ENCODE measurements at places on chromosomes 5 and 9.
A peak's percentile ranks its signal among the peaks of the same experiment; 100 is the strongest.

DNA sequence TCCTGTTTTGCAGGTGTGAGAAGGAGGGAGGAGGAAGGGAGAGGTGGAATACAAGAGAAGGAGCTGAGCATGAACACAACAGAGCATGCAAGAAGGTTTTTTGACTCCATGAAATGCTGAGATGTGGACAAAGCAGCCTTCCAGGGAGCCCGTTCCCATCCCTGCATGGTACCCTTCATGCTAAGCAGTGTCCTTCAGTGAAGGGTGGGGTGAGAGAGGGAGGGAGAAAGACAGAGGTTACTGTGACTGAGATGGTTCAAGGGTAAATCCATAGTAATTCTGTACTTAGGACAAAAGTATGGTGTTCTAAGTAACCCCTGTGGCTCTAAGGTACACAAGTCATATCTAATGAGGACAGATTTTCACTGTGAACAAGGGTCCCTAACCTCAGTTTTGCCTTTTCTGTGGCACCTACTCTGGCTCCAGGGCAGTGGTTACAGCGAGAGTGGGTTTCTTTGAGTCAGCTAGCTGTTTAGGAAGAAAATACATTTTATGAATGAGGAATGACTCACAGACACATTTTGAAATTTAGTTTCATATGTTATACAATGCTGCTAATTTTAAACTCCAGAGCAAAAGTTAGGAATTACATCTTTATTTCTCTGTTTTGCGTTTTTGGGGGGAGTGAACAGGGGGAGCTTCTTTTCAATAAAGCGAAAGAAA lies 184.9 kb upstream of the SLC12A2 start:
- peak; percentile 13 for DNase-seq

- DNase-seq: no peak
Measured at GRCh38 chr9:92659601-92660000, 10.3 kb downstream of the IPPK start.

GRCh38 chr5:151900891-151901290 lies 23.8 kb downstream of the GLRA1 start:
- DNase-seq: no peak

GRCh38 chr5:169195601-169196000 lies 105.3 kb downstream of the SLIT3 start:
- DNase-seq: no peak

- DNase-seq: no peak
Measured at GRCh38 chr9:4979239-4979638, 5.8 kb upstream of the JAK2 start.

DNA sequence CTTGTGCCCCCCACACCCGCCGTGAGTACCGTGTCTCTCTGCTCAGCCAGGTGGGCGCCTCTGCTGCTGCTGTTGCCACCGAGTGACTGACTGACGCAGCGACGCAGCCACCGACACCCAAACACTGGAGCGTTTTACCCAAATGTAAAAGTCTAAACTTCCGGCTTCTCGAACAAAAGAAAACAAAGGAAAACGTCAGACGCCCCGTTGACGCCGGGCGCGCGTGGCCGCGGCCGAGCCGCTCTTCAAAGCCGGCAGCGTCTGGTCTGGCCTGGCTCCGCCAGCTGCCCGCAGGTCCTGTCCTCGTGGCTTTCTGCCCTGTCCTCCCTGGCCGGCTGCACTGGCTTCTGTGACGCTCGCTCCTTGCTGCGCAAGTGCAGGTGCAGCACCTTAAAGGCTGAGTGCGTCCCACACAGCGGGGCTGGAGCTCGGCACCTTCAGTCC lies 41.4 kb upstream of the CLPTM1L start:
- peak; percentile 56 for DNase-seq

GRCh38 chr5:66881480-66882161 lies 285.4 kb downstream of the MAST4 start:
- DNase-seq: no peak

GRCh38 chr5:134086225-134086942 lies 28.1 kb upstream of the TCF7 start:
- DNase-seq: no peak

DNA sequence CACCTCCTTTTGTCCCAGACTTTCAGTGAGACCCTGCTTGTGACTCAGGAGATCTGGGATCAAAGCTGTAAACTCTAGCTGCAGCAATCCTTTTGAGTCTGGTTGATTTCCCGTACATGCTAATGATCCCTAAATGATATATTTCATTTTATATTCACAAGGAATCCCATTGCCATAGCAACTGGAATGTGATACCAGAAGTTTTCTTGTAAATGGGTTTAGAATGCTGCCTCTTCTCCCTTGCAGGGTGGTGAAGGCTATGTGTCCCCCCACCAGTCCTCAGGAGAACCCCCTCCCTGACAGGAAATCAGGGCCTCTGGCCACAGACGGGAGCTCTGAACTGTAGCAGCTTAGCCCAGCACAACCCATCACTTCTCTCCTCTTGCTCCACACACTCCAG lies 215.0 kb downstream of the FSTL4 start:
- DNase-seq: no peak

DNA sequence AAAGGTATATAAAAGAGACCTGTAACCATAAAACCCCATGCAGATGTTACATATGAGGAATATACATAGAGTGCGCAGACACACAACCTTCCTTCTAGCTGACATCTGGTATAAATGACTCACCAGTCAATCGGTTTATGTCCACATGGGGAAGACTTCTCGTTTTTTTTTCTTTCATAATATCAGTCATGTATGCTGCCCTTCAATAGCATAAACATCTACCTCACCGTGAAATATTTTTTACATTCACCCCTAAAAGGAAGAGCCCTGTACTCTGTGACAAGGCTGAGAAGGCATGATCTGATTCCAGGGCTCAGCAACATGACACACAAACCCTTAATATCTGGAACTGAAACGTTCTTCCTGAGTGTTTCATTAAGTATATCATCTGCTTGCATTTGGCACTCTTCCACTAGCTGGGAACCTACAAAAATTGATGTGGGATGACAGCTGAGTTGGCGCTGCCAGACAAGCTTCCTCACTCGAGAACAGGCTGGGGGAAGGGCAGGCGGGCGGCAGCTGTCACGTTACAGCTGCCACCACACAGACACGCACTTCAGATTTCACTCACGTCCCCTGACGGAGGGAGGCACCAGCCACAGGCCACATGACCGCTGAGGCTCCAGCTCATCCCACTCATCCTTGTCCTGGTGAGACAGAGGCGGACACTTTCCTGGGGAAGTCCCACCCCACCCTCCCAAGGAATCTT lies 74.2 kb downstream of the SHB start:
- peak; percentile 59 for DNase-seq

- DNase-seq: no peak
Measured at GRCh38 chr9:27248702-27249101, 48.2 kb downstream of the EQTN start.

GRCh38 chr9:72464857-72465592 lies 56.4 kb upstream of the TMC1 start:
- no peak for DNase-seq

DNA sequence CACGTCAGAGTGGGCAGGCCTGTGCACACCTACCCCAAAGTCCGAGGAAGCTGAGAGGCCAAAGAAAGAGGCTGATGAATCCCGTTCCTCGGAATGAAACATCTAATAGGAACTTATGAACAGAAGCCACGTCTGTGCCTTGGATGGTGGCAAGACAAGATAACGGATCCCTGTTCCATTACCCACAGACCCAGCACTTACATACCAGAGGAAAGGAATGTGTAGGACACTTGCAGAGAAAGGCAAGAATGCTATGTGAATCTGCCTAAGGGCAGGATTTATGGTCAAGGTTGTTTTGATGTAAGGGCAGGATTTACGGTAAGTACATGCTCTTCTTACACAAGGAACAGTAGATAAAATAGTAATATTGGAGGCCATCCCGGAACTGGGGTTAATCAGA lies 93.2 kb downstream of the WDR41 start:
- DNase-seq: no peak

- no peak for DNase-seq
Measured at GRCh38 chr9:135422341-135422944, 57.1 kb upstream of the PPP1R26 start.

DNA sequence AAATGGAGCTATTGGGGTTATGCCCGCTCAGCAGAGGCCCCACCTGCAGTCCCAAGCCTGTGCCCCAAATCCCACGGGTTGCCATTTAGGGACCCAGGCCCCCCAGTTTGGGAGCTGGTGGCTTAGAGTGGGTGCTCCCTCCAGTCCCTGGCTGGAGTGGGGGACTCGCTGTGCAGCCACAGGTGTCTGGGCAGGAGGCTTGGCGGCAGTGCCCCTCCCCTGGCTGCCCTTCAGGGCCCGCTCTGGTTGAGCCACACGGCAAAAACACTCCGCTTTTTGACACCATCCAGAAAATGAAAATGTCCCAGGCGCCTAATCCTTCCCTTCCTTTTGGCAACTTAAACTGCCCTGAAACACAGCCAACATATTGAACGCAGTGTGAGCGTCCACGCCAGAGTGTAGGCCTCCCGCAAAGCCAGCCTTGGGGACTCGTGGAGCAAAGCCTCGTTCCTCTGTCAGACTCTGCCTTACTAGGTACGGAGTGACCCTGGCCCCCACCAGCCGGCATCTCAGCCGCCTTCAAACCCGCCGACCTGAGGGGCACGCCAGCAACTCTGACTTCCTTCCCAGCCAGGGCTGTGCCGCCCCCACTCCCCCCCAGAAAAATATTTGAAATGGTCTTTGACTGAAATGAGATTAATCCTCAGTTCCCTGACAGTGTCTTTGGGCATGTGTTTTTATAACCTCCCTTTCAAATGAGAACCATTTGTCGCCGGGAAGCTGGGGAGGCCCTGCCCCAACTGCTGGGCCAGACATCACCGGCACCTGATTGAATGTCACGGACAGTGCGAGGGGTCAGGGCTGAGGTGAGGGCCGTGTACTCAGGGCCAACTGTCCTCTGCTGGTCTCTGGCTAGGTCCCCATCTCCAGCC lies 98.5 kb upstream of the LMX1B start:
- DNase-seq: no peak

DNA sequence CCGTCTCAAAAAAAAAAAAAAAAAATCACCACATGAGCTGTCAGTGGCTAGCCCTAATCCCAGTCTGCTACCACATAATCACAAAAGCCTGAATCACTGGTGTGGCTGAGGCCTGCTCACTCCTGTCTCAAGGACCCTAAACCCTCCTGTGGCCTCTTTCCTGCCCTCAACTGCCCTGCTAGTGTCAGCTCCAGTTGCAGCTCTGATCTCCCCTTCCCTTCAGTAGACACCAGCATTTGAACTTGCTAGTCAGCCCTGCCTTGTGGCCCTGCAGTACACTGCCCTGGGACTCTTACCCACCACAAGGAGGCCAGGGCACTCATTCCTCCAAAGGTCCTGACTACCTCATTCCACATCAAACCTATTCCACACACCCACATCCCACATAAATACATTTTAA lies 9.5 kb upstream of the P4HA2 start:
- no peak for DNase-seq

- no peak for DNase-seq
Measured at GRCh38 chr5:115588640-115589039, 13.6 kb downstream of the TICAM2 start.

GRCh38 chr5:891837-892393 lies 686 bp downstream of the BRD9 start:
- no peak for DNase-seq

GRCh38 chr5:154993461-154993860 lies 20.1 kb upstream of the KIF4B start:
- no peak for DNase-seq

DNA sequence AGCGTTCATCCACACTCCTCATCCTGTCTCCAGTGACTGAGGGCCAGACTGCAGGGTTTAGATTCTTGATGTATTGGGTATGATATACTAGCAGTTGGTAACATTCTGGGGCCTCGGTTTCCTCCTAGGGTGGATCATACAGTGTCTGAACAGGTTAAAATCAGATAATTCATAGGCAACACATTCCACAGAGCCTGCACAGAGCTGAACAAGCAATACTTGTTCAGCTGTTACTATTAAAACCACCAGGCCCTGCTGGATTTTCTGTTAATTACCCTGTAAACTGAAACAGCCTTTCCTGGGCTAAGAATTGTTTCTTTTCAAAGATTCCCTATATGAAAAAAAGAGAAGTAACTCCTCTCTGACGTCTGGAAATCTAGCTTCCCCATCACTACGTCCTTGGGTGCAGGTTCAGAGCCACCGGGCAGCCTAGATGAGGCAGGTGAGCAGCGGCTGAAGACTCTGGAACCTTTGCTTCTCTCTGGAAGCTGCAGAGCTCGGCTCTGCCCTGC lies 1313.5 kb upstream of the WWC1 start:
- no peak for DNase-seq

DNA sequence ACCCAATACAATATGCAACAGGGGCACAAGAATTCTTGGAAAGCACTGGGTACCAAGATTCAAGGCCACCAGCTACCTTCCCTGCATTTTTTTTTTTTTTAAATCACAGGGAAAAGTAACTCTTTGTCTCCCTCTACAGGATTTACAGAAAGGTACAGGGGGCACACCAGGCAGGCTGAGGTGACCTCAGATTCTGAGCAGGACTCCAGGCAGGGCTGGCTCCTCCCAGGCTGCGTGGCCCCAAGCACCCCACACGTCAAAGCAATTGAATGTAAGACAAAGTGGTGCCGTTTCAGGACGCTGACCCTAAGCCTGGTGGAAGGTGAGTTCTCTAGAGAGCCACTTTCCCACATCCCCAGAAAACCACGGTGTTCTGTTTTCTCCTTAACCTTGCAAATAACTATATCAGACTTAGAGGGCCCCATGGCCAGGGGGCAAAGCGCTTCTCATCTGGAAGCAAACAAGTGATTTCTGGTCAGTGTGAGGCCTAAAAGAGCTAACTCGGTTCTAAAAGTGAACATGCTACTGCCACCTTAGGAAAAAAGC lies 222.6 kb downstream of the ROR2 start:
- DNase-seq: peak; percentile 31

- DNase-seq: no peak
Measured at GRCh38 chr9:114300846-114301797, 21.8 kb upstream of the ORM1 start.

GRCh38 chr9:122366074-122366660 lies 4.7 kb upstream of the PTGS1 start:
- DNase-seq: no peak

GRCh38 chr5:145723516-145723915 lies 111.6 kb downstream of the PRELID2 start:
- no peak for DNase-seq

DNA sequence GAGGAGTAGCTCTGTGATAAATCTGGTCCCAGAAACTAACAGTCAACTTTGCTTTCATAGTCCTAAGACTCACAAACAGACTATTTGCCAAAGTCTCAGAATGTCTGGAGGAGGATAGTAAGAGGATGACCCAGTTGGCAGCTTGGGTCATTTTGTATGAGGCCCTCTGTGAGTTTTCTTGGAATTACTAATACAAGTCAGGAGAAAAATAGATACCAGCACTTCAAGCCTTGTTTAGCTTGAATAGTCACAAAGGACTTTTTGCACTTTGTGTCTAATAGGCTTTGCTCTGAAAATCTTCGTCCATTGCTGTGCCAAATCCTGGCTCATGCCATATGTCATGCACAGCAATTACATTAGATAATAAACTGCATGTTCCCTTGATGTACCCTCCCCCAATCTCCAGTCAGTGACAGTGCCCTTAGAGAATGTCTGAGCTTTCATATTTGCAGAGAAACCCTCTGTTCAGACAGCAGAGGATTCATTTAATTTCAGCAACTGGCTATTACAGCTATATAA lies 612.8 kb downstream of the CSNK1G3 start:
- DNase-seq: no peak

- no peak for DNase-seq
Measured at GRCh38 chr9:35932735-35933134, 23.4 kb downstream of the SPAAR start.

Data from activated naive CD8-positive, alpha-beta T cell treated with anti-CD3 and anti-CD28 coated beads, Interleukin-2, amount 50 U/mL, for 24 hours (primary cell).